Naive thymus-derived CD4-positive, alpha-beta T cell (primary cell): ENCODE measurements at places on chromosomes 7 and 10. TPM values are rescaled to one million over a fixed set of nuclear protein-coding genes. Genes with fewer than 3 reads are reported as not detected.

Gene SAMD9L
- total RNA-seq = 16.9 TPM

- no peaks in the 10 kb centered on the region for H3K36me3 ChIP-seq
- H3K27ac ChIP-seq = no peak overlapping the region
- H3K4me3 ChIP-seq = no peak overlapping the region
- H3K4me1 ChIP-seq = no peaks in the 10 kb centered on the region
- no peaks in the 10 kb centered on the region for H3K27me3 ChIP-seq
These were observed 106.0 kb upstream of the GATA3 start for GRCh38 chr10:7948371-7949000.

Gene LEP
- total RNA-seq = not detected in 2 replicates

DNA sequence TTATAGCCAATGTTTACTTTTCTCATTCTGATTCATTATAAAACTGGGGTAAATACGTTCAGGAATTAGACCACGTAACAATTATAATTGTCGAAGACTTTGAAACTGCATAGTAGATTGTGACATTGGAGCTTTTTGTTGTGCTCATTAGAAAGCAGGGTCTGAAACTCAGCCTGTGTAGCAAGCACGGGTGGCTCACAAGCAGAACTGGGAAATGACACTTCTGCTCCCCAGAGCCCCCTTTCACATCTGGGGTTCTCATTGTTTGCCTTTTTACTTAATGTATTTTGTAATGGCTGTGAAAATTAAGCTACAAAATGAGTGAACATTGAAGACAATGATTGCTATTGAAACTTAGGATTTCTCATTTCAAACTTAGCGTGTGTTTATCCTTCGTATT lies 72.9 kb downstream of the CDHR3 start:
- no peaks in the 10 kb centered on the region for H3K27me3 ChIP-seq
- no peak overlapping the region for H3K27ac ChIP-seq
- H3K4me1 ChIP-seq = peaks cover 24% of the 10 kb centered on the region
- H3K4me3 ChIP-seq = no peak overlapping the region
- no peak for DNase-seq
- no peaks in the 10 kb centered on the region for H3K36me3 ChIP-seq

Gene C7orf57
- not detected for total RNA-seq

Gene PRTFDC1
- 0.89 TPM for total RNA-seq

Gene TMEM236
- not detected for total RNA-seq

GRCh38 chr10:48526011-48526821 lies 78.7 kb downstream of the ARHGAP22 start:
- no peak overlapping the region for H3K27ac ChIP-seq
- no peak for DNase-seq
- H3K27me3 ChIP-seq = peaks cover 4% of the 10 kb centered on the region
- no peak overlapping the region for H3K4me3 ChIP-seq

DNA sequence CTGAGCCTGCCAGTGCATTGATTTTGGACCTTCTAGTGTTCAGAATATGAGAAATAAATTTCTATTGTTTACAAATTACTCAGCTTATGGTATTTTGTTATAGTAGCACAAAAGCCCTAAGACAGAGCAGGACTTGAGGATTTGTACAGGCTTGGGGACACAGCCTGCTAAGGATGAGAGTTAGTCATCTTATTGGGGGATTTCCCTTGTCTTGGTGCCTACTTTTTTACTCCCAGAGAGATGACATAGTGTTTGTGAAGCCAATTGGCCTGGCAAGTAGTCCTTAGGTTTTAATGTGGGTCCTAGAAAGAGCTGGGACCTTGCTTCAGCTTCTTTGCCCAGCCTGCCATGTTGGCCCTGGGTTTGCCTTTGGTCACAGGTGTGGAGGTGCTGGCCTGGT lies 364.0 kb downstream of the REEP3 start:
- DNase-seq = no peak
- H3K27me3 ChIP-seq = no peaks in the 10 kb centered on the region
- no peaks in the 10 kb centered on the region for H3K4me1 ChIP-seq

Gene HOXA1
- total RNA-seq = not detected

- H3K4me1 ChIP-seq = peaks cover 78% of the 10 kb centered on the region
- peak overlapping the region; percentile 60 for H3K27ac ChIP-seq
- H3K27me3 ChIP-seq = no peaks in the 10 kb centered on the region
- H3K4me3 ChIP-seq = no peak overlapping the region
These were observed 16.0 kb downstream of the GIMAP5 start for GRCh38 chr7:150753239-150753638.

DNA sequence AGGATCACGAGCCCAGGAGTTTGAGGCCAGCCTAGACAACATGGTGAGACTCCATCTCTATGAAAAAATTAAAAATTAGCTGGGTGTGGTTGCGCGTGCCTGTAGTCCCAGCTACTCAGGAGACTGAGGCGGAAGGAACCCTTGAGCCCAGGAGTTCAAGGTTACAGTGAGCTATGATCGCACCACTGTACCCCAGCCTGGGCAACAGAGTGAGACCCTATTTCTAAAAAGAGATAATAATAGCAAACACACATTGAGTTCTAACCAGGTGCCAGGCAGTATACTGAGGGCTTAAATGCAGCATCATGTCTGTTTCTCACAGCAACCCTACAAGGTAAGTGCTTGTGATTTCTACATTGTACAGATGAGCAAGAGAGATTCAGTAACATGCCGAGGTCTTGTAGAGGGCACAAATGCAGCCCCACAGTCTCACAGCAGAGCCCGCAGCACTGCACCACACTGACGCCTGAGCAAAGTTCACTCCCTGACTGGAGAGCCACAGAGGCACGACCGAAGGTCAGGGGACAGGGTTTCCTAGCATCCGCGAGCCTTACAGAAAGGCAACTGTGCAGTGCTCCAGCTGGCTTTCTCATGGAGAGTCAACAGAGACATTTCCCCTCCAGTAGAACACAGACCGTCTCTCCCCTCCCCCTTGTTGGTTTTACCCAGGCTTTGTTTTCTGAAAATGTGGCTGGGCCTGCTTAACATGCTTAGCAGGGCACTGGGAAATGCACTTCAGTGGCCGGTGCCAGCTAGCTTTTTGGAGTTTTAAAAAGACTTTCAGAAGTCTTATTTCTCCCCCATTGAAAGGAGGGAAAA lies 36.5 kb downstream of the PDSS1 start:
- H3K27me3 ChIP-seq = no peaks in the 10 kb centered on the region
- H3K4me1 ChIP-seq = no peaks in the 10 kb centered on the region
- peaks cover 32% of the 10 kb centered on the region for H3K36me3 ChIP-seq
- no peak overlapping the region for H3K4me3 ChIP-seq
- H3K27ac ChIP-seq = no peak overlapping the region

- no peaks in the 10 kb centered on the region for H3K27me3 ChIP-seq
- no peak for DNase-seq
- no peaks in the 10 kb centered on the region for H3K4me1 ChIP-seq
- H3K4me3 ChIP-seq = no peak overlapping the region
- no peak overlapping the region for H3K27ac ChIP-seq
- no peaks in the 10 kb centered on the region for H3K36me3 ChIP-seq
These were observed 44.9 kb upstream of the RASGEF1A start for GRCh38 chr10:43311794-43312193.

Gene CNPY1
- not detected in 2 replicates for total RNA-seq

- no peaks in the 10 kb centered on the region for H3K36me3 ChIP-seq
- no peaks in the 10 kb centered on the region for H3K27me3 ChIP-seq
- H3K4me3 ChIP-seq = no peak overlapping the region
- no peak for DNase-seq
- H3K27ac ChIP-seq = no peak overlapping the region
- no peaks in the 10 kb centered on the region for H3K4me1 ChIP-seq
These were observed 101.1 kb downstream of the MAGI2 start for GRCh38 chr7:79352323-79352722.

DNA sequence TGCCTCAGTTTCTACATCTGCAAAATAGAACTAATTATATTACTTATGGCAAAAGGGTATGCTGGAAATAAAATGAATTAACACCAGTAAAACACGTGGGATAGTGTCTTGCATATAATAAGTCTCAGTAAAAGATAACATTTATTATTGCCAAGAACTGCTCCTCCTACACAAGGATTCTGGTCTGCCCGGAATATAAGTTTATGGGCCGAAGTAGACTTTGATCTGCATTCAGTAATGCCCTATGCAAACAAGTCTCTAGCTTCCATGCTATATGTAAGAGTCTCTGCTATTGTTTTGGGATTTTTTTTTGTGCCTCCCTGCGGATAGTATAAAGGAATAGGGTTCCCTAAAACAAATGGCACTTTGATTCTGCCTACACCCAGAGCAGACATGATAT lies 125.6 kb upstream of the SLC26A5 start:
- no peak overlapping the region for H3K4me3 ChIP-seq
- no peak for DNase-seq
- H3K36me3 ChIP-seq = no peaks in the 10 kb centered on the region
- no peak overlapping the region for H3K27ac ChIP-seq

Gene CLDN12
- total RNA-seq = 2.0 TPM

Gene MYOZ1
- not detected for total RNA-seq

DNA sequence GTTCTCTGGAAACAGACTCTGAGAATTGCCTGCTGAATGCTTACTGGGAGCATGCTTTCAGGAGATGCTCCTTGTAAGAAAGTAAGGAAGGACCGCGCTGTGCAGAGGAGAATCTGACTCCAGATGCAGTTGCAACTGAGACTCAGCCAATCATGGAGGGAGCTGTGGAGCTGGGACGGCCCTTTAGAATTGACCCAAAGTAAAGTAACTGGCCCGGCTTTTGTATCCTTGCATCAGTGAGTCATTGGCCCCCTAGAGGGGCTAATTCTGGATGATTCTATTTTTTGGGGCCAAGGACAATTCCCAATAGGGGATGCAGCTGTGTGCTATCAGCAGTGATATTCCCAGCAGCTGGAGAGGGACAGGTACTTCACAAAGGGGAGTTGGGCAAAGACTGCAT lies 170.4 kb downstream of the PTEN start:
- no peak overlapping the region for H3K27ac ChIP-seq
- no peak for DNase-seq
- no peak overlapping the region for H3K4me3 ChIP-seq

DNA sequence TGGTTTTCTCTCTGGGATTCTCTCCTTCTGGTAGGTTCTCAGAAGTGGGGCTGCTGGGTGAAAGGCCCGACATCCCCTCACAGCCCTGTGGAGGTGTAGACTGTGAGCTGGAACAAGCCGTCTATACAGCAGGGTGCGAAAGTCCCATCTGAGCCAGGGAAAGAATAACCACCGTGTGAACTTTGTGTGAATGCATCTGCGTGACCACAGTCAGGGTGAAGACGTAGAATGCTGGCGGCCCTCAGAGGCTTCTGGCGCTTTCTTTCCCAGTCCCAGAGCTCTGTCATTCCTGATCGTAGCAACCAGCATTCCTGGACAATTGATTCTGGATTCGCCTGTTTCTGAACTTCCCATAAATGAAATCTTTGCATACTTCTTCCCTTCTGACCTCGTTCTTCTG lies 30.0 kb downstream of the ELFN1 start:
- H3K4me1 ChIP-seq = no peaks in the 10 kb centered on the region
- H3K27me3 ChIP-seq = no peaks in the 10 kb centered on the region
- no peak overlapping the region for H3K4me3 ChIP-seq
- DNase-seq = no peak
- no peak overlapping the region for H3K27ac ChIP-seq

- H3K4me1 ChIP-seq = no peaks in the 10 kb centered on the region
- H3K27me3 ChIP-seq = no peaks in the 10 kb centered on the region
- no peaks in the 10 kb centered on the region for H3K36me3 ChIP-seq
- H3K4me3 ChIP-seq = no peak overlapping the region
- DNase-seq = no peak
- no peak overlapping the region for H3K27ac ChIP-seq
These were observed 129.8 kb upstream of the TMEM229A start for GRCh38 chr7:124162667-124163066.

Gene EGR2
- 2.7 TPM for total RNA-seq

DNA sequence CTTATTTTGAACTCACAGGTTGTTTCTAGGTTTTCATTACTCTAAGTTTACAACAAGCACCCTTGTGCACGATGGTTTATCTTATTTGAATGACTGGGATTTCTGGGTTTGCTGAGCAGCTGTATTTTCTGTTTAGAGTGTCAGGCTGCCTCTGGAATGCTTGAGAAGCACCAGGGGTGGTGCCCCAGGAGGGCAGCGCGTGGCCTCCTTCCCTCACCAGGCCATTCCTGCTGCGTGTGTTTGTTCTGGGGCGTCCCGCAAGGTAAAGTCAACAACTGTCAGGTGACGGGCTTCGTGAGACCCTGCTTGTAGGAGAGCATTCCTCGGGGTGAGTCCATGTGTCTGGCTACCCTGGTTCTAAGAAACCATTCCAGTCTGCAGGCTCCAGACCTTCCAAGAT lies 54.9 kb downstream of the FAM171A1 start:
- H3K27ac ChIP-seq = no peak overlapping the region
- H3K4me3 ChIP-seq = no peak overlapping the region
- DNase-seq = no peak
- H3K36me3 ChIP-seq = no peaks in the 10 kb centered on the region

DNA sequence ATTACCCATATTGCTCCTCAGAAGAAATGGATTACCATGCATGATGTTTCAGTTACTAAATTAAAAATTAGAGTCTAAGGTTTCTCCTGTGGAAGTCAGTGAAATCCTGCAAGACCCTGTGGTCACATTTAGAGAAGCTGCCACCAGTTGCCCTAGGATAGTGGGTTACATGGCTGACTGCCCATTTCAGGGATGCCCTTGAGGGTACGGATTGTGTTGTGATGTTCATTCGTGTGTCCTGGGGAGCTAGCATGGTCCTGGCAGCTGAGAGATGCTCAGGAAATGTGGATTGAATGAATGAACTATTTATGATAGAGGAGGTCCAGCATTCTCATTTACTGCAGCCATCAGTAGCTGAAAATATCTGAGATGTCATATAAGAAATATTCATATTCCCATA lies 55.1 kb downstream of the TMEM178B start:
- no peaks in the 10 kb centered on the region for H3K4me1 ChIP-seq
- no peak overlapping the region for H3K27ac ChIP-seq
- no peaks in the 10 kb centered on the region for H3K27me3 ChIP-seq
- no peak overlapping the region for H3K4me3 ChIP-seq
- no peaks in the 10 kb centered on the region for H3K36me3 ChIP-seq

Gene TSPAN33
- 7.2 TPM for total RNA-seq

DNA sequence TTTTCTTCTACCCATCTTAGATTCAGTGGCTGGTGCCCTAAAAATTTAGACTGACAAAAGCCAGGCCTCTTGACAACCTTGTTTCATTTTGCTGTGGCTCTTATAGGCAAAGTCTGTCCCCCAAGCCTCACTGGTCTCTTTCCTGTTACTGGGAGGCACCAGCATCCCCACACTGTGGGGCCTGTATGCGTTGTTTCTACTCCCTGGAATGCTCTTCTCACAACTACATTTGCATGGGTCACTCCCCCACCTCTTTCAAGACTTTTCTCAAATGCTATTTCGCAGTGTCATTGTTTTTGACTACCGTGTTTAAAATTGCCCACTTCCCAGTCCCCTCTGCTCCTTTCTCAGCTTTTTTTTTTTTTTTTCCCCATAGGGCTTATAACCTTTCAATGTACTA lies 108.7 kb upstream of the DGKB start:
- H3K4me3 ChIP-seq = no peak overlapping the region
- no peak overlapping the region for H3K27ac ChIP-seq
- no peaks in the 10 kb centered on the region for H3K4me1 ChIP-seq
- DNase-seq = no peak
- no peaks in the 10 kb centered on the region for H3K27me3 ChIP-seq
- no peaks in the 10 kb centered on the region for H3K36me3 ChIP-seq

Gene AGBL3
- 6.5 TPM for total RNA-seq
